ENCODE measurements at places on chromosomes 5 and 9.

DNA sequence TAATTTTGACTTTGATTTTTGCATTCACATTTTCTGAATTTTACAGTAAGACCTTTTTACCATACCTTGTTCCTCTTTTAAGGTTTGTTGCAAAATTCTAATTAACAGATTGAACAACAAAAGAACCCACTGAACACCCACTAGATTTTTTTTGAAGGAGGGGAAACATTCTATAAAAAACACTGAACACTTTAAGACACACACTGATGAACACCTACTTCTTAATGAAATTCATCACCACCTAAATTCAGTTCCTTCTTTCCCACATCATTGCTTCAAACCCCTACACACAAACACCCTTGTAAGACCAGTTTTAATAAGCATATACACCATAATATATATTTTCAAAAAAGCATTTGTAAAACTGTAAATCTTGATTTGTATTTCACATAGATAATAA is 559.0 kb upstream of the MEF2C start:
- no peak for DNase-seq

- no peak for DNase-seq
These were observed 35.4 kb downstream of the SREK1 start for GRCh38 chr5:66179297-66180051.

GRCh38 chr5:123170816-123171215 is 81.8 kb downstream of the PRDM6 start:
- no peak for DNase-seq

DNA sequence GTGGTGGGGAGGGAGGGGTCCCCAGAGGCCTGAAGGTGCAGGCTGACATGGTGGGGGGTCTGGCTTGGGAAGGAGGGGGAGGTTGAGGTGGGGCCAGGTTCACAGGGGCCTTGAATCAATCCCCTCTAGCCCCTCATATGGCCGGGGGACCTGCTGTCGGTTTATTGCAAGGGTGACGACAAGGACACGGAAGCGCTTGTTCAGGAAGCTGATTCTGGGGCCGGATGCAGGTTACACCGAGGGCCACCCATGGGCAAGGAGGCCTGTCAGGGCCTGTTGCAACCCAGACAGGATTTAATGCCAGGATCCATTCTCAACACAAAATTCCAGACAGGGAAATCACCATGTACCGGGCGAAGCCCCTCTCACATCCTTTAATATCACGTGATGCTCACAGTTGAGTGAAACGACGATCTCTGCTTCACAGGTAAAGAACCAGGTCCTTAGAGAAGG is 41.6 kb upstream of the SYNPO start:
- no peak for DNase-seq

GRCh38 chr5:162824360-162824759 is 613.0 kb upstream of the CCNG1 start:
- no peak for DNase-seq

GRCh38 chr5:94674490-94675382 is 56.3 kb downstream of the SLF1 start:
- DNase-seq: no peak

DNA sequence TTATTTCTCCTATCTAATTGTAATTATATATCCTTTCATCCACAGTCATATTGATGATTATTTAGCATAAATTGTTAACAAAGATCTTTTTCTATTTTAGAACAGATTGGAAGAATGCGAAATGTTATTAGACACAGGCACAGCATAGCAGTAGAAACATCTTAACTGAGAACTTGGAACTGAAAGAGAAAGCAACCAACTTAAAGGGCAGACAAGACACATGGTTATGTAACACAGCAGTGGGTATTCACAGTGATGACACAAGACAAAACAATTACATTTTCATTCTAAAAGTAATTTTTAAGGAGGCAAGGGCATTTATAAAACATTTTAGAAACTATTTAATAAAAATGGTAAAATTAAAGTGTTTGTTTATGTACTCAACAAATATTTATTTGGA is 57.7 kb upstream of the MEF2C start:
- no peak for DNase-seq

DNA sequence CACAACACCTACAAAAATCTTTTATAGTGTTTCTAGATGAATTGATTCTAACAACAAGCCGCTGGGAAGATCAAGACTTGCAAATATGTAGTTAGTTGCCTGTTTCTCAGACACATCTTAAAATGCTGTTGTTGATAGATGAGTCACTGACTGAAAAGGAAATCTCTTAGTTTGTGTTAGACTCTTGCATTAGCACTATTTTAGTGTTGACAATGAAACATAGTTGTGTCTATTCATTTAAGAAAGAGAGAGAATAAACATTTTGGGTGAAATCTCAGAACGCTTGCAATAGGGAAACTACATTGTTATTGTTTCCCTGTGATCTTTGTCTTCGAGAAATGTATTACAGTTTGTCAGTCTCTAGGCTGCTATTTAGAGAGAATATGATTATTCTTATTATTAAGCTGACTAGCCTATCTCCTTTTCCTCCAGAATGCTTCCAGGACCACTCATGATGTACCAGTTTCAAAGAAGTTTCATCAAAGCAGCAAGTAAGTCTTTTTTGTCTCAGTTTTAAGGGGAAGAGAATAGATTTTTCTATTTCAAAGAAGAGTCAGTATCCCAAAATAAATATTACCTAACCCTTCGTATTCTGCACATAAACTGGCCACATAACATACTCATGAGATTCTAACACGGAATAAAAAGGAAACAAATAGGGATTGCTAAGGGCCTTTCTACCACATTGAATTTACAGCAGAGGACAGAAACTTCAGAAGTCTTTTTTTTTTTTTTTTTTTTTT is 285.6 kb downstream of the ARHGAP26 start:
- DNase-seq: no peak

DNA sequence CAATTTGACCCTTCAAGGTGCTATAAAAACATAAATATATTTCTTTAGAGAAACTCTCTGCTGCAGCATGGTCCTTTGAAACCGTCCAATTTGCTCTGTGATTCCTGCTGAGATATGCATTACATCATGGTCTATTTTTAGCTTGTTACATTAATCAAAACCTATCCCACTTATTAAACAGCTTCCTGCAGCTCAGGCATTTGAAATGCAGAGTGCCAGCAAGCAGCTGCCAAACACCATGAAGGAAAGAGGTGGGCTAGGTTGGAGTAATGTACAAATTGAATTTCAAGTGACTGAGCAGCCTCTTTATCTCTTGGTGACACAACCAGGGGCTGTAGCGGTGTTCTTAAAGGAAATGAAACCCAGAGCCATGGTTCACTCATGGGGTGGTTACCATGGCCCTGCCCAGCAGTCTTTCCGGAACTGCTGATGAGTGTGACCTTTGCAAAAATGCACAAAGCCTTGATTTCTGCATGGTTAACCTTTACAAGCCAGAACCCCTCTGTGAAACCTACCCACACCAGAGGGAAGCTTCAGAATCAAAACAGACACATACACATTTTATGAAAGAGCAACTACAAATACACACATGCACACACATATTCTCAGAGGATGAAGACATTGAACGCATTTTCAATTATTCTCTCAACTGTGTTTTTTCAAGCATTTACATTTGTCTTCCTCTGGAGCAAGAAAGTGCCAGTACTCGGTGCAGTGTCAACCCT is 155.8 kb upstream of the ZNF608 start:
- no peak for DNase-seq

DNA sequence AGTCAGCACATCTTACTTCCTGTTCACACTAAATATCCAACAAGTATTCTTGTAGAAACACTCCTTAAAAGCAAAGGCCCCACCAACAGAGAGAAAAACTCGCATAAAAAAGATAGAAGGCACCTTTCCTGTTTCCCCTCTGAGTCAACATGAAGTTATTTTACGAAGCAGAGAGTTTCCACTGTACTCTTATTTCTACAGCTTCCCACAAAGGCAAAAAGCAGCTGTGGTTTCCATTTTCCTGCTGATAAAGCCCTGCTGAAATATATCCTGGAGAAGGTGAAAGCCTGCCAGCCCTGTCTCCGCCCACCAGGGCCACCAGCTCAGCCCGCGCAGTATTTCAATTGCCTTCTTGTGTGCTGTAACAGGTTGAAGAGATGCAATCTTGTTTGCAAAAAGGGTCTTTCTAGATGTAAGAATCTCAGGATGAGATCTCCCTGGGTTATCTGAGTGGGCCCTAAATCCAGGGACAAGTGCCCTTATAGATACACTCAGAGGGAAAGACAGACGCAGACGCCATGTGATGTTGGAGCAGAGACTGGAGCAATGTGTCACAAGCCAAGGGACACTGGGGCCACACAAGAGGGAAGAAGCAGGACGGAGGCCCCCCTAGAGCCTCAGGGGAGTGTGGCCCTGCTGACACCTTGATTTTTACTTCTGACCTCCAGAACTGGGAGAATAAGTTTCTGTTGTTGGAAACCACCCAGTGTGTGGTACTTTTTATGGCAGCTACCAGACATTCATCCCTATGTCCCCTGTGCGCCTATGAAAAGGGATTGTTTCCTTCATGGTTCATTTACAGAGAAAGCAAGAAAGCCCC is 19.9 kb downstream of the SEMA4D start:
- no peak for DNase-seq

DNA sequence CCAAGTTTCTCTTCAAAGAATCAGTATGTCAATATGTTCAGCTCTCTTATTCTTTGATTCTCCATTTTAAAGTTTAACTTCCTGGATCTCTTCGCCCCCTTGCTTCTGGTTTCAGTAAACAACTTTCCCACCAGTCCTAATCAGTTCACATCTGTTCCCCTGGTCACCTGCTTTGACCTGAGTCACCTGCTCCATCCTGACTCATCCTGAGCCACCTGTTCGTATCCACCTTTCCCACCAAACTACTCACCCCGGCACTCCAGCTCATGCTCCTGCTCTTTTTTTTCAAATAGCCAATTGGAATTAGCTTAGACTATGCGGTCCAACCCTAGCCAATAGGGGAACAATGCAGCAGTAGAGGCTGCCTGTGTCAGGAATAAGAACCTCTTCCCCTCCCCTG is 23.6 kb upstream of the CSF1R start:
- DNase-seq: no peak

GRCh38 chr5:129909225-129909624 is 5.0 kb downstream of the CHSY3 start:
- DNase-seq: no peak

DNA sequence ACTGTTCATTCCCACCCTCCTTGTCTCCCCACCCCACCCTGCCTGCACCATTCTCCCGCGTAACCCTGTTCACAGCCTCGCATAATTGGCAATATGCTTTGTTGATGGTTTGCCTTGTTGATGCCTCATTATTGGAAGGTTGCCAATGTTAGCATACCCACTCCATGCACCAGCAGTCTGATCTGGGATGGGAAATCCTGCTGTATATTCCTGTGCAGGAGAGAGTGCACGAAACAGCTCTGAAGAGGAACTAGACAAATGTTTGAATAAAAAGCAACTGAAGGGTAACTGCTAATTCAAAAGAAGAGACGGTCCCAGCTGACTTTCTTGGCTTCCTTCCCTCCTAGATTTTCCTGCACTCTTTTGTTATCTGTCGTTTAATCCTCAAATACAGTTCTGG is 271.7 kb upstream of the TLE4 start:
- no peak for DNase-seq

GRCh38 chr5:18702821-18703220 is 1068.6 kb downstream of the TAF11L14 start:
- DNase-seq: no peak

GRCh38 chr5:132269635-132270334 is 12.3 kb downstream of the PDLIM4 start:
- no peak for DNase-seq

GRCh38 chr5:25544652-25545249 is 900.0 kb upstream of the CDH10 start:
- no peak for DNase-seq

DNA sequence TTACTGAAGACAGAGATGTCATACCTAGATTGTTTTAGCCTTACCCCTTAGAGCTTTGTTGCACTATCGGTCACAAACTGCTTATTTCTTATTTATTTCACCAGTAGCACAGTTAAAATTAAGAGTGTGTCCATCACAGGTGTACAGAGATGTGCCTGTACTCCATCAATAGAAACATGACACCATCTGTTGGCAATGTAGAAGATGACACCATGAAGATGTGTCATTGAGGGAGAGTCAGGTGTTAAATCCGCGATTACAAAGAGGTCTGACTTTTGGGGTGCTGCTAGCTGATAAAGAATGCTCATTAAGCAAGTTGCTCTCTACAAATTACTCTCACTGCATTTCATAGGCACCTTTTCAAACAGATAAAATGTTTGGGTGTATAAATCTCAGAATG is 164.4 kb downstream of the SMARCA2 start:
- no peak for DNase-seq

All from hypothalamus (tissue), 51 donors.